A549 treated with CORT108297 at 1 μM for 4 hours (cell line): ENCODE measurements at places on chromosomes 1 and 21. TPM values are rescaled to one million over a fixed set of nuclear protein-coding genes. Genes with fewer than 3 reads are reported as not detected.

Gene TRIM45
- 1.1 to 1.6 TPM (median 1.5 TPM) in 5 replicates for total RNA-seq

Gene PADI1
- total RNA-seq: 1.4 to 2.1 TPM (median 1.9 TPM) in 5 replicates

Gene DDAH1
- 5.3 to 7.5 TPM (median 6.6 TPM) in 5 replicates for total RNA-seq

Gene TMCC2
- total RNA-seq: 2.4 to 2.8 TPM (median 2.6 TPM) in 5 replicates

Gene ATAD3A
- total RNA-seq: 28.8 to 40.6 TPM (median 38.0 TPM) in 5 replicates

Gene ACKR1
- not detected in 5 replicates for total RNA-seq

Gene DAP3
- total RNA-seq: 111 to 135 TPM (median 122 TPM) in 5 replicates

Gene ATP5PF
- 201 to 246 TPM (median 217 TPM) in 5 replicates for total RNA-seq

Gene OPRD1
- 0.02 to 0.07 TPM (median 0.05 TPM) in 5 replicates for total RNA-seq

Gene ETV3
- 8.4 to 12.4 TPM (median 10.0 TPM) in 5 replicates for total RNA-seq

Gene TNNI3K
- total RNA-seq: not detected in 5 replicates

Gene FUBP1
- 93.5 to 139 TPM (median 112 TPM) in 5 replicates for total RNA-seq

Gene TEX38
- total RNA-seq: 0.15 TPM in 1 of 5 replicates, not detected in the others

Gene SYTL1
- 0.30 to 0.88 TPM (median 0.56 TPM) in 5 replicates for total RNA-seq

Gene PGLYRP4
- not detected in 5 replicates for total RNA-seq

Gene POGZ
- total RNA-seq: 19.2 to 22.2 TPM (median 20.1 TPM) in 5 replicates

Gene APCS
- total RNA-seq: not detected in 5 replicates

Gene GUCA2B
- total RNA-seq: 0.73 TPM in 1 of 5 replicates, not detected in the others

Gene ATP1A4
- total RNA-seq: not detected in 5 replicates

Gene GBP5
- total RNA-seq: 0.03 TPM in 2 of 5 replicates, not detected in the others
